ENCODE measurements at places on chromosomes 5 and 9. TPM values are rescaled to one million over a fixed set of nuclear protein-coding genes. Genes with fewer than 3 reads are reported as not detected.

CDKN2B-AS1 gene
- total RNA-seq: 6.5 TPM

TICAM2 gene
- 5.0 TPM for total RNA-seq

IFNB1 gene
- 0.30 TPM for total RNA-seq

LURAP1L gene
- 9.0 TPM for total RNA-seq

ZNF354B gene
- total RNA-seq: 10.1 TPM

DNAH5 gene
- 1.1 TPM for total RNA-seq

PHF24 gene
- total RNA-seq: 0.30 TPM

PGM5 gene
- total RNA-seq: 3.0 TPM

SLC1A1 gene
- total RNA-seq: 18.7 TPM

CCNI2 gene
- total RNA-seq: not detected

PCDHB10 gene
- total RNA-seq: 0.42 TPM

HRCT1 gene
- 0.51 TPM for total RNA-seq

SPTAN1 gene
- 280 TPM for total RNA-seq

AGXT2 gene
- total RNA-seq: not detected

GRM6 gene
- total RNA-seq: not detected

UBE2B gene
- 41.4 TPM for total RNA-seq

FRMPD1 gene
- total RNA-seq: under 0.01 TPM

DCP2 gene
- 36.2 TPM for total RNA-seq

EGFLAM gene
- total RNA-seq: 1.3 TPM

WDR36 gene
- 62.7 TPM for total RNA-seq

SPATA31C1 gene
- total RNA-seq: not detected

NMUR2 gene
- total RNA-seq: not detected

ZNF879 gene
- total RNA-seq: 2.8 TPM

TAS2R1 gene
- not detected for total RNA-seq

NME5 gene
- total RNA-seq: 2.0 TPM

CCNO gene
- not detected for total RNA-seq

ORM2 gene
- not detected for total RNA-seq

RPL37 gene
- 192 TPM for total RNA-seq

CDX1 gene
- total RNA-seq: not detected

KIAA0825 gene
- 5.0 TPM for total RNA-seq

PSD2 gene
- total RNA-seq: under 0.01 TPM

CBY3 gene
- total RNA-seq: not detected

FXN gene
- 2.4 TPM for total RNA-seq

OR1Q1 gene
- total RNA-seq: not detected

ENTR1 gene
- total RNA-seq: 46.5 TPM

ACTBL2 gene
- total RNA-seq: 0.89 TPM

DAB2 gene
- 76.8 TPM for total RNA-seq

SPINK4 gene
- total RNA-seq: not detected

C9 gene
- total RNA-seq: 0.46 TPM

C5orf58 gene
- total RNA-seq: not detected

Measured in smooth muscle cell of the umbilical artery (primary cell).